ENCODE measurements at places on chromosomes 16 and 17. TPM values are rescaled to one million over a fixed set of nuclear protein-coding genes. Genes with fewer than 3 reads are reported as not detected.

GP1BA gene
- polyA plus RNA-seq: 0.42 TPM

TBC1D3C gene
- not detected for polyA plus RNA-seq

DNA sequence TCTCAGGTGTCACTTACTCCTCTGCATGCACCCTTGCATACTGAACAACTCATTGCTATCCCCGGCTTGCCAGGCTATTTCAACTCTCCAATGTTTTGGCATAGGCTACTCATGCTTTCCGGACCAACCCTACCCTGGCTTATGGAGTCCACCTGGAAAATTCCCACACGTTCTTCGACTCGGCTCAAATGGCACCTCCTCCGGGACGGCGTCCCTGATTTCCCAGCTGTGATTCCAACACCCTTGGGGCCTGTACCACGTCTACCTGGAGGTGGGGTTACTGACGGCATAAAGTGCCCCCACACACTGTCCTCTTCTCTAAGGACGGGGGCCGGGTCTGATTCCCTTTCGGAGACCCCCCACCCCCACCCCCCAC lies 498 bp downstream of the SMYD4 start:
- no peak for DNase-seq

GRCh38 chr17:69879576-69879975 lies 195.4 kb upstream of the KCNJ16 start:
- DNase-seq: no peak

GRCh38 chr17:2634361-2634960 lies 41.0 kb downstream of the PAFAH1B1 start:
- DNase-seq: no peak

GRCh38 chr16:10923650-10924214 lies 18.5 kb downstream of the DEXI start:
- DNase-seq: no peak

DNA sequence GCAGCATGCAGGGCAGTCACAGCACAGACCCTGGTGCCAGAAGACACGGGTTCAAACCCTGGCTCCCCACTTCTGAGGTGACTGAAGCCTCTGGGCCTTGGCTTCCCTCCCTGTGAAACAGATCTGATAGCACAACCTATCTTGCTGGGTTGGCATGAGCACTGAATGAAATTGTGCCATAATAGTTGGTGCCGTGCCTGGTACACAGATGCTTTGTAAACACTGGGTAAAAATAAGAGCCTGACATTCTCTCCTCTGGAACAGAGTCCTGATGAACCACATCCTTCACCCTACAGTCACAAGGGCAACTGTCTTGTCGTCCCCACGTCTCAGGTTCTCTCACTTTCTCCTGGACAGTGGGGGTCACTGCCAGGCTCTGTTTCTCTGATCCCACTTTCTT lies 35.7 kb downstream of the NOS2 start:
- no peak for DNase-seq

HSPB9 gene
- polyA plus RNA-seq: 0.37 TPM

TMUB2 gene
- 69.9 TPM for polyA plus RNA-seq

JMJD6 gene
- polyA plus RNA-seq: 17.4 TPM

DNA sequence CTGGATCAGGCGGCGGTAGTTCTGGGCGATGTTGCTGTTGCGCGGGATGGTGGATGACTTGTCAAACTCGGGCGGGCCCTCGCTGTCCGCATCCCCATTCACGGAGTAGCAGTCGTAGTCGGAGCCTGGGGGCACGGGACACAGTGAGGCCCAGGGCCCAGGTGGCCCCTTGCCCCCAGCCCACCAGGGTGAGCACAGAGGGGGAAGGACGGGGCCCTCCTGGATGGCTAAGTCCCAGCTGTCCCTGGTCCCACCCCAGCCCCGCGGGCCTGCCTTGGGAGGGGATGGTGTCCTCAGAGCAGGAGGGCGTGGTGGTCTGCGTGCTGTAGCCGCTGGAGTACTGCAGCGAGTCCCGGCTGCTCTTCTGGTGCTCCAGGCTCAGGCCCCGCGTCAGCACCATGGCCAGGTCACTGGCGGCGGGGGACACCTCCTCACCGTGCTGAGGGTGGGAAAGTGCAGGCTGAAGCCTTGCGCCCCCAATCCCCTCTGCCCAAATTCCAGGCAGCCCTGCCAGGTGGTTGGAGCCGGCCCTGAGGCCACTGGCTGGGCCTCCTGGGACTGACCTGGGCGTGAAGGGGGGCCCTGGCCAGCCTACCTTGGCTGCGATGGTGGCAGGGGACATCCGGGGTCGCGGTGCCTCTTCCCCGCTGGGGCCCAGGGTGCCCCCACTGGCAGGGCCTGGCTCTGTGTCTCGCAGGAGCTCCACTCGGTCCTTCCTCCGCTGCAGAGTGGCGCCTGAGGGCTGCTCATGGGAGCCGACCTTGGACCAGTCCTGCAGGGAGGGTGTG lies 18.2 kb downstream of the IL34 start:
- DNase-seq: no peak

TVP23A gene
- polyA plus RNA-seq: 0.36 TPM

RHBDL3 gene
- not detected for polyA plus RNA-seq

DNA sequence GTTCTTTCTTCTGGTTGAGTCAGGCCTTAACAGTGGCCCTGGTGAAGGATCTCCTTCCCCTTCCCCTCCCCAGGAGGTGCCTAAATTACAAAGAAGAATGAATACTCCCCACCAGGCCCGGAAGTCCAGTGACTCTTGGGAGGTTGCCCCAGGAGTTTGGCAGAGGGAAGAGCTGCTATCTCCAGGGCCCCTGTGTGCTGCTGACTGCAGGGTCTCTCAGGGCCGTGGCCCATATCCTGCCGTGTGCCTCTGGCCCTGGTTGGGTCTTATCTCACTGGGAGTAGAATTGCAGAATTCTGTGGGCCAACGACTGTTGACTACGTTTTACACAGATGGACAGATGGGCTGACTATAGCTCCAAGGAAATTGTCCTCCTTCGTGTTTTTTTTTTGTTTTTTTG lies 28.0 kb downstream of the AKAP1 start:
- no peak for DNase-seq

- DNase-seq: peak; percentile 33
These were observed 63.4 kb downstream of the KLHDC4 start for GRCh38 chr16:87702325-87702811.

ADAD2 gene
- polyA plus RNA-seq: not detected

AOC2 gene
- not detected for polyA plus RNA-seq

GRCh38 chr17:8192070-8192815 lies 2.3 kb upstream of the BORCS6 start:
- DNase-seq: peak; percentile 57

DNA sequence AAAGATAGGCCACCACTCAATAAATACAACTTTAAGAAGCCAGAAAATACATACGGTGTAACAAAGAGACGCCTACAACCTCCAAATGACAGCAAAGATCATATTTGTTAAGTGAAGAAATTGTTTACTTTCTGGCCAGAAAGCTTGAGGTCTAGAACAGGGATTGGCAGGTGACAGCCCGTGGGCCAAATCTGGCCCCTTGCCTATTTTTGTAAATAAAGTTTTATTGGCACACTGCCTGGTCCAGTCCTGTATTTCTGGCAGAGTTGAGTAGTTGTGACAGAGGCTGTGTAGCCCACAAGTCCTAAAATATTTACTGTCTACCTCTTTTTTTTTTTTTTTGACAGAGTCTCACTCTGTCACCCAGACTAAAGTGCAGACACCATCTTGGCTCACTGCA lies 3.4 kb upstream of the CLEC19A start:
- DNase-seq: no peak

DNA sequence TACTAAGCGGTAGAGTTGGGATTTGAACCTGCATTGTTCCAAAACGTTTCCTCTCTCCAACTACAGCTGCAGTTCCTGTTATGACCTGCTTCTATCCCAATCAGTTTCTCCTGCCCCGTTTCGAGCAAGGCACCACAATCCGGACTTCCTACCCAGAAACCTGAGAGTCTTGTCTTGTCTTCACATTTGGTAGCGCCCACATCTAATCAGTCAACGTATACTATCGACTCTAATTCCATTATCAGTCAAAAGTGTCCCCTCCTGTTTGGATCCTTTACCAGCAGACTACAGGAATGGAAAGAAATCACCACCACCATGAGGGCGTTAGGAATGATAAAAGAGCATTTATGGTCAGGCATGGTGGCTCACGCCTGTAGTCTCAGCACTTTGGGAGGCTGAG lies 124.6 kb downstream of the AXIN2 start:
- DNase-seq: no peak

DNA sequence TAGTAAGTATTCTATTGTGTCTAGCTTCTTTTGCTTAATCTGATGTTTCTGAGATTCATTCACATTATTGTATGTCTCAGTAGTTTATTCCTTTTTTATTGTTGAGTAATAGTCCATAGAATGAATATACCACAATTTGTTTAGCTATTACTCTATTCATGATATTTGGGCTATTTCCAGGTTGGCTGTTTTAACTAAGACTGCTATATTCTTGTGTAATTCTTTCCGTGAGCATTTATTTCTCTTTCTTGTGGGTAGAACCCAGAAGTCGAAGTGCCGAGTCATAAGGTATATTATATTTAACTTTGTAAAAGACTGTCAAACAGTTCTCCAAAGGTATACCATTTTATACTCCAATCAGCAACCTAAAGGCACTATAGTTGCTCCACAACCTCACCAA lies 160.8 kb downstream of the ANKFN1 start:
- DNase-seq: no peak

PLLP gene
- polyA plus RNA-seq: 0.68 TPM

TMEM114 gene
- not detected for polyA plus RNA-seq

DNA sequence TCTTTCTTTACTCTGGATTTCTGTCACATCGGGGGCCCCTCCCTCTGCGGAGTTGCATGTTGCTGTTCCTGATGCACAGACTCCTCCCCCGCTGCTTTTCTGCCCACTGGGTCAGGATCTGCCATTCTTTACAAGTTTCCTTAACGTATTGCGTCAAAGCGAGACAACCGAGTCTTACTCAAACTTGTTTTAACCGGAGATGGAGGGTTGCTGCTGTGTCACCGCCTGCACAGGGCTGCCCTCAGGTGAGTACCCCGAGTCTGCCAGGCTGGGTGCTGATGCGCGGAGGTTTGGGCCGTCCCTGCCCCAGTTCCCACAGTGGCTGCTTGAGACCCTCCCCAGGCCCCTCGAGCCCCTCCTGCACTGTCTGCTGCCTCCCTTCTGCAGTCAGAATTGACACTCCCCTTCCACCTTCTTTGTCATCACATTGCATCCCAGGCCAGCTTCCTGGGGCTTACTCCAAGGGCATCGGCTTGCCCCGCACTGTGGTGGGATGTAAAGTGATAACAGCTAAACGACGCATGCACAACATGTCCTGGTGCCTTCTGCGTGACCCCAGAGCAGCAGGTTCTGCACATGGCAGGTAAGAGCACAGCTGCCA lies 19.3 kb downstream of the CARHSP1 start:
- DNase-seq: no peak

DNA sequence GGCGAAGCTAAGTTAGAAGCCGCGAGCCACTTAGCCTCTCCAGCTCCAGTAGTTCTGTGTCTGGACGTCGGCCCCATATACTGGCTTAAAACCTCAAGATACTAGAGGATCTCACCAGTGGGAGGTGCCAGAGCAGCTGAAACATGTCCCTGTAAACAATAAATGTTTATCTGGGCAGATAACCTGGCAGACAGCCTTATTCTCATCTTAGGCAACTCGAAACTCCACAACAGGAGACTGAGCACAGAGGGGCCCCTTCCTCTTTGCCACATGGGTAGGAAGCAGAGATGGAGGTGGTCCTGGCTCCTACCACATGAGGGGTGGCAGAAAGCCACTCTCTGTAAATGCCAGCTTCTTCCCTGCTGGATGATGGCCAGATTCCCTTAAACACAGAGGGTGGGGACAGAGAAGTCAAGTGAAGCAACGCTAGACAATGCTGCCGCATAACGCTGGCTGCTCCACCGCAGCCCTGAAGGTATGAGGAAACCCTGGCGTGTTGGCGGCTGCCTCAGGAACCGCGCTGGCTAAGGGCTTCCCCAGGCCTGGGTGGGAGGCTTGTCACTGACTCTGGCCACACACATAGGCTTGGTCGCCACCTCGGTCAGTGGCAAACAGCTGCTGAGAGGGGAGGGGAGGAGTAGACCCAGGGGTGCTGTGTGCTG lies 67.9 kb downstream of the HIC1 start:
- no peak for DNase-seq

- no peak for DNase-seq
These were observed 216.6 kb upstream of the KCNJ16 start for GRCh38 chr17:69858460-69858859.

DNA sequence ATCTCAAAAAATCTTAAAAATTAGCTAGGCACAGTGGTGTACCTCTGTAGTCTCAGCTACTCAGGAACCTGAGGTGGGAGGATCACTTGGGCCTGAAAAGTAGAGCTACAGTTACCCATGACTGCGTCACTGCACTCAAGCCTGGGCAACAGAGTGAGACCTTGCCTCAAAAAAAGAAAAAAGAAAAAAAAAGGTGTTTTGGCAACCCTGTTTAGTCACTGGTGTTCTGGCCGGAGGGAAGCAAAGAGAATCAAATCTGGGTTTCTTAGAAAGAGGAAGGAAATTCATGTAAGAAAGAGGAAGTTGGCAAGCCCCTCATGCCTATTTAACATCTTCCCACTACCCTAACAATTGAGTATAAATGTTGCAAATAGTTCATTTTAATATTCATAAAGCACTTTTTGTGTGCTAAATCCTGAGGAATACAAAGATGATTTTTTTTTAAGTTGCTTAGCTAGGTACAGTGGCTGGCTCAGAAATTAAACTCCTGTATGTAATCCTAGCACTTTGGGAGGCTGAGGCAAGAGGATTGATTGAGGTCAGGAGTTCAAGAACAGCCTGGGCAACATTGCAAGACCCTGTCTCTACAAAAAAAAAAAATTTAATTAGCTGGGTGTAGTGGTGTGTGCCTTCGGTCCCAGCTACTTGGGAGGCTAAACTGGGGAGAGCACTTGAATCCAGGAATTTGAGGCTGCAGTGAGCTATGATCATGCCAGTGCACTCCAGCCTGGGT lies 6.5 kb upstream of the USP32 start:
- DNase-seq: peak; percentile 89

GRCh38 chr17:21240369-21241055 lies 12.7 kb downstream of the NATD1 start:
- DNase-seq: no peak

DNA sequence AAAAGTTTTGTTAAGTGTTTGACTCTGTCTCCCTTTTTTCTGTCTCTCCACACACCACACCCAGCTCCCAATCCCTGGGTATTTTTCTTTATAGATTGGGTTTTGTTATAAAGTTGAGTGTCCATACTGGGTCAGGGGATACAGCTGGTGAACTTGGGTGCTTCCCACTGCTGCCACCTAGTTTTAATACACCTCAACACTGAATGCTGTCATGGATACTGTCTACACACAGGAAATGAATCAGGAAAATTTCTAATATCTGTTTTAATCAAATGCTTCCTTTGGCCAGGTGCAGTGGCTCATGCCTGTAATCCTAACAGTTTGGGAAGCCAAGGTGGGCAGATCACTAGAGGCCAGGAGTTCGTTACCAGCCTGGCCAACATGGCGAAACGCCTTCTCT lies 5.3 kb upstream of the TAOK1 start:
- no peak for DNase-seq

DNA sequence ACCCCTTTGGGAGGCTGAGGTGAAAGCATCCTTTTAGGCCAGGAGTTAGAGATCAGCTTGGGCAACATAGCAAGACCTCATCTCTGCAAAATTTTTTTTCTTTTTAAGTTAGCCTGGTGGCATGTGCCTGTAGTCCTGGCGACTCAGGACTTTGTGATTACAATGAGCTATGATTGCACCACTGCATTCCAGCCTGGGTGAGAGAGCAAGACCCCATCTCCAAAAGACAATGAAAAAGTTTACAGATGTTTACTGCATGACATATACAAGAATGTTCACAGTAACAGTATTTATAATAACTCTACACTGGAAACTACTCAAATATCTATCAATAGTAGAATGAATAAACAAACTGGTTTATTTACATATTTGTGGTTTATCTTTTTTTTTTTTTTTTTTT lies 33.1 kb upstream of the CCL22 start:
- DNase-seq: no peak

CDK5R1 gene
- 5.0 TPM for polyA plus RNA-seq

CES1 gene
- not detected for polyA plus RNA-seq

All from naive B cell (primary cell).